Activated naive CD8-positive, alpha-beta T cell treated with anti-CD3 and anti-CD28 coated beads, Interleukin-2, amount 10 ng/mL, durations not matched to agents 7 days and 5 days (primary cell): ENCODE measurements at places on chromosomes 5 and 9. TPM values are rescaled to one million over a fixed set of nuclear protein-coding genes. Genes with fewer than 3 reads are reported as not detected.

- DNase-seq = no peak
- no peak overlapping the region for H3K4me3 ChIP-seq
- peaks cover 19% of the 10 kb centered on the region for H3K27me3 ChIP-seq
- H3K4me1 ChIP-seq = no peaks in the 10 kb centered on the region
These were observed 150.8 kb downstream of the TTC39B start for GRCh38 chr9:15156241-15156640.

TMEM174 gene
- not detected for total RNA-seq

DNA sequence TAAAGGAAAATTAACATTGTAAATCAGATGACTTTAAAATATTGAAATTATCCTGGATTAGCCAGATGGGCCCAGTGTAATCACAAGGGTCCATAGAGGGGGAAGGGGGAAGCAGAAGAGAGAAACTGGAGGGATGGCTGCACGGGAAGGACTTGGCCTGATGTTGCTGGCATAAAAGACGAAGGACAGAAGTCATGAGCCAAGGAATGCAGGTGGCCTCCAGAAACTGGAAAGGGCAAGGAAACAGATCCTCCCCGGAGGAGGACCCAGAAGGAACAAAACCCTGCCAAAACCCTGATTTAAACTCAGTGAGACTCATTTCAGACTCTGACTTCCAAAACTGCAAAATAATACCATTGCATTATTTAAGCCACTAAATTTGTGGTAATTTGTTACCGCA is 100.2 kb downstream of the ADAMTS2 start:
- no peak overlapping the region for H3K27ac ChIP-seq
- no peak for DNase-seq
- no peak overlapping the region for H3K4me3 ChIP-seq
- H3K27me3 ChIP-seq = peaks cover 9% of the 10 kb centered on the region
- no peaks in the 10 kb centered on the region for H3K36me3 ChIP-seq

DNA sequence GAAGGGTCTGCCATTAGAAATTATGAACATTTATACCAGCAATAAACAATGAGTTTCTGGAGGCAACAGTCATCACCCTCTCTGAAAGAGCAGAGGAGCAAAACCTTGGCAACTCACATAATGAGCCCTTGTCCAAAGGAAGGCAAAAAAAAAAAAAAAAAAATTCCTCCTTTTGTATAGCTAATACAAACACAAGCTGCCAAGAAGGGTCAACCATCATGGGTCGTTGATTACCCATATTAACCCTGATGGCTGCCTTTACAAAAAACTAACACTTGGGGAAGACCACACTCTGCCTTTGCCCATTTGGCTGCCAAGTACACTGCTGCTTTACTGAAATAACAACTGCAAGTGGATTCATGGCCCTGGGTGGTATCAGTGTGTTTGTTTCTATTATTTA is 272.7 kb downstream of the ADAMTSL1 start:
- H3K4me3 ChIP-seq = no peak overlapping the region
- no peaks in the 10 kb centered on the region for H3K27me3 ChIP-seq
